ENCODE measurements at places on chromosomes 3 and 15.

DNA sequence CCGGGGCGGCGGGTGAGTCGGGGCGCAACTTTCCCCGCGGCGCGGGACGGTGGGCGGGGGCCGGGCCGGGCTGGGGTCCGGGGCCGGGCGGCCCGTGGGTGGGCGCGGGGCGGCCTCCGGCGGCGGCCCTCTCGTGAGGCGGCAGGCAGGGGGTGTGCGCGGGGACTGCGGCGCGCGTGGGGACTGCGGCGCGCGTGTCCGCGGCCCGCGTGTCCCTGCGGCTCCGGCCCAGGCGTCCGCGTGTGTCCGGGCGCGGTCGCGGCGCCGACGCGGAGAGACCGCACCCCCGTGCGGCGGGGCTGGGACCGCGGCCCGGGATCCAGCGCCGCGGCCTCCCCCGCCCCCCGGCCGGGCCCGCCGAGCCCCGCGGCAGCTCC is 349 bp downstream of the PLXNA1 start:
- no peak for DNase-seq

DNA sequence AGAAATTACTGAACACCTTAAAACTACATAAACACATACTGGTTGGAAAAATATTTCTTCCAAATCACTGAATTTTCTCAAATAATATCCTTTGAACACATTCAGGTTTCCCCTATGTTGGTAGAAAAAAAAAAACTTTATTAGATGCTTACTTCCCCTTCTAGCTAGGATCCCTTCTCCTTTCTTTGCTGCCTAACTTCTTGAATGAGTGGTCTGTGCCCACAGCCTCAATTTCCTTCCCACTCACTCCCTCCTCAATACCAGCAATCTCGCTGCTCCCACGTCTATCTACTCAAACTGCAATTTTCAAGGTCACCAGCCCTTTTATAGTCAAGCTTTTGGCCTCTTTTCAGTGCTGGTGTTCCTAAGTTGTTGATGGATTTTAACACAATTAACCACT is 8.3 kb downstream of the CD200R1 start:
- DNase-seq = no peak

DNA sequence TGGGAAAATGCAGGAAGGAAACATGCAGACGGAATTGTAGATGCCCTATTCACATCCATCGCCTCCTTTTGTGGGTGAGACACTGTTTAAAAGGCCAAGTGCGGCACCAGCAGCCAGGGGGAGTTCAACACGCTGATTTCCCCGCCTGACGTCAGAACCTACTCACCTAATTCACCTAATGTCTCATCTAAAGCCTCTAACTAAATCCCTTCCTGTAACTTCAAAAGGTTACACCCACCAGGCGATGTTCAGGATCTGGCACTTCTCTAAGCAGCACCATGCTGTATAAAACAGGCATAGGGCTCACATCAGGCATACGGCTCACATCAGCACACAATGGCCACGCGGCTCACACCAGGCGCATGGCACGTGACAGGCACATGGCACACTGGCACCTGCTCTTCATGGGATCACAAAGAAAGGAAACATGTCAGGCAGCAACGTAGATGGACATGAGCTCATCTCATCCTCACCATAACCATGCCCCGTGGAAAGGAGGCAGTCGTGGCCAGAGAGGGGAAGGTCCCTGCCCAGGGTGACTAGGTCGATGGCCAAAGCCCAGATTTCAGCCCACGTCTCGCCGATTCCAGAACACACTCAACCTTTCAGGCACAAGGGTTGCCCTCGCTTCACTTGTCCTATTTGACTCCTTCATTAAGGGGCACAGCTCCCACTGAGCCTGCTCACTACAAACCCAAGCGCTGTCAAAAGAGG is 21.7 kb downstream of the XXYLT1 start:
- no peak for DNase-seq

GRCh38 chr3:38605981-38606380 is 43.5 kb downstream of the SCN5A start:
- DNase-seq = no peak

GRCh38 chr3:172135820-172136219 is 96.4 kb downstream of the FNDC3B start:
- DNase-seq = no peak

DNA sequence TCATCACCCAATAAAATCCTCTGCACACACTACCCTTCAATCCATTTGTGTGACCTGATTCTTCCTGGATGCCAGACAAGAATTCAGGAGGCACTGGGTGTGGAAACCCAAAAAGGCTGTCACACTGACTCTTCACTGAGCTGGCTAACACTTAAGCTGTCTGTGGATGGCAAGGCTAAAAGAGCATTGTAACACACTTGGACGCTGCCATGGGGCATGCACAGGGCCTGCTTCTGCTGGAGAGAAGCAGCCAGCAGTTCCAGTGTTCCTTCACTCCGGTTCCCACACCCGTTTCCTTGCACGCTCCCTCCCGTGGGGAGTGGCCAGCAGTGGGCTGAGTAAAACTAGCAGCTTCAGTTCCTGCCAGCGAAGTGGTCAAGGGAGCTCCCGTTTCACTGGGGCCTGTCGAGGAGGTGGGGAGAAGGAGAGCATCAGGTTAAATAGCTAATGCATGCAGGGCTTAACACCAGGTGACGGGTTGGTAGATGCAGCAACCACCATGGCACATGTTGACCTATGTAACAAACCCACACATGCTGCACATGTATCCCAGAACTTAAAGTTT is 737.1 kb downstream of the FHIT start:
- no peak for DNase-seq

DNA sequence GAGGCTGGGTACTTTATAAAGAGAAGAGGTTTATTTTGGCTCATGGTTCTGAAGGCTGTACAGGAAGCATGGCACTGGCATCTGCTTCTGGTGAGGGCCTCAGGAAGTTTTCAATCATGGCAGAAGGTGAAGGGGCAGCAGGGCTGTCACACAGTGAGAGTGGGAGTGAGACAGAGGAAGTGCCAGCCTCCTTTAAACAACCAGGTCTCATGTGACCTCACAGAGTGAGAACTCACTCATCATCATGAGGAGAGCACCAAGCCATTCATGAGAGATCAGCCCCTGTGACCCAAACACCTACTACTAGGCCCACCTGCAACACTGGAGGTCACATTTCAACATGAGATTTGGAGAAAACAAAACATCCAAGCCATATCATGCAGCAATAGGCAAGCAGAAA is 9.3 kb upstream of the RFTN1 start:
- no peak for DNase-seq

GRCh38 chr15:62109982-62110851 is 43.4 kb downstream of the C2CD4A start:
- DNase-seq = no peak

GRCh38 chr15:76764004-76764403 is 141.1 kb downstream of the SCAPER start:
- DNase-seq = no peak
